Pancreas (tissue), 10 donors: ENCODE measurements at places on chromosomes 11 and 22. TPM values are rescaled to one million over a fixed set of nuclear protein-coding genes. Genes with fewer than 3 reads are reported as not detected.

The OR6A2 gene
- total RNA-seq: 0.14 TPM

The RAG2 gene
- not detected for total RNA-seq

The OR52J3 gene
- not detected for total RNA-seq

The SLC5A1 gene
- total RNA-seq: 2.3 TPM

The PARVA gene
- total RNA-seq: 43.3 TPM

DNA sequence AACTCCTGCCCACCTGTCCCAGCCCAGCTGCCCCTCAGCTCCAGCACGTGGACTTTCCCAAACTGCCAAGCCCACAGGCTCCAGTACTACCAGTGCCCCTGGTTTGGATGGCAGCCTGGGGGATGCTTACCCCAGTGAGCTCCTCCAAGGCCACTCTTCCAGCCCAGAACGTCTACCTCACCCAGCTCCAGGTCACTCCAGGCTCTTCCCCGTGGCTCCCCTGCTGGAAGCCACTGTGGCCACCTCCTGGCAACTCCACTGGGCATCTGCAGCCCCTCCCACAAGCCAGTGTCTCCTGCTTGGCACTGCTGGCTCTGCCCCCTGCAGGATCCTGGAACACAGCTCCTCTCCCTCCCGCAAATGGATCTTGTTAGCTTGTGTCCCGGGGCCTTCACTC lies 29.3 kb downstream of the LMO1 start:
- no peaks in the 10 kb centered on the region for H3K4me1 ChIP-seq
- no peak overlapping the region for H3K27ac ChIP-seq
- no peaks in the 10 kb centered on the region for H3K27me3 ChIP-seq
- H3K4me3 ChIP-seq: no peak overlapping the region

DNA sequence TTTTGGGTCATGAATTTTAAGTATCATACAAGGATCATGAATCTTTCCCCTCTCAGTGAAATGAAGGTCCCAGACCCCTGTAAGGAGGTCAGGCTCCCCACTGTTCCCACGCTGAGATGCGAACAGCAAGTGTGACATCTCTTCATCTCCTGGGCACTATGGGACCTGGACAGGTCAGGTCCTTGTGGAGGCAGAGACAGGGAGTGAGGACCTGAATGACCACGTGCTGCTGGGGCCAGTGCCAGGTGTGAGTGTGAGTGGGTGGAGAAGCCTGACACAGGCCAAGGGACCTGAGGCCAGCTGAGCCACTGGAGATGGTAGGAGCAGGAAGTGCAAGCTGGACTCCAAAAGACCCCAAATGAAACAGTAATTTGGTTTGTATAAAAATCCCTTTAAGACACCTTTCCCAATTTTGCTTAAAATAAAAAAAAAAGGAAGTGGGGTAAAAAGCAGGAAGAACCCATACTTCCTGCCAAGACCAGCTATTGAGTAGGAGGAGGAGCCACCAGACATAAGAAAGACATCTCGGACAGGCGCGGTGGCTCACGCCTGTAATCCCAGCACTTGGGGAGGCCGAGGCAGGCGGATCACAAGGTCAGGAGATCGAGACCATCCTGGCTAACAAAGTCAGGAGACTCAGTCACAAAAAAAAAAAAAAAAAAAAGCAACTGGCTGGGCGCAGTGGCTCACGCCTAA lies 35.4 kb upstream of the SERPIND1 start:
- H3K36me3 ChIP-seq: no peaks in the 10 kb centered on the region
- no peak for DNase-seq
- H3K4me3 ChIP-seq: no peak overlapping the region
- no peaks in the 10 kb centered on the region for H3K4me1 ChIP-seq
- no peak overlapping the region for H3K27ac ChIP-seq
- no peaks in the 10 kb centered on the region for H3K27me3 ChIP-seq

DNA sequence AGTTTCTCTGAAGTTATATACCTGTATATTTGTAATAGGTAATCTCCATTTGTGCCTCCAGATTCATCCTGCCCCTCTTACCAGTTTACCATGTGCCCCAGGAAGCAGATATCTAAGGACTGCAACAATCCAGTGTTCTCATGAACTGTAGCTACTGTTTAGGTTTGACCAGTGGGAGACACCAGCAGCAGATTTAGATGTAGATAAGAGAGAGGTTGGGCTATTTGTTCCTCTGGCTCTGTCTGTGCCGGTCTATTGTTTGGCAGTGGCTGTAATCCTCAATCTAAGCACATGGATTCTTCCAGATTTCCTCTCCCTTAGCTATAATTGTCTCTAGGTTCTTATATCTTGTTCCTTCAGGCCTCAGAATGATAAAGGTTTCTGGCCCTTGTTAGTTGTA lies 88.4 kb downstream of the ANO3 start:
- no peaks in the 10 kb centered on the region for H3K4me1 ChIP-seq
- no peaks in the 10 kb centered on the region for H3K27me3 ChIP-seq
- H3K4me3 ChIP-seq: no peak overlapping the region
- H3K27ac ChIP-seq: no peak overlapping the region
- no peaks in the 10 kb centered on the region for H3K36me3 ChIP-seq

DNA sequence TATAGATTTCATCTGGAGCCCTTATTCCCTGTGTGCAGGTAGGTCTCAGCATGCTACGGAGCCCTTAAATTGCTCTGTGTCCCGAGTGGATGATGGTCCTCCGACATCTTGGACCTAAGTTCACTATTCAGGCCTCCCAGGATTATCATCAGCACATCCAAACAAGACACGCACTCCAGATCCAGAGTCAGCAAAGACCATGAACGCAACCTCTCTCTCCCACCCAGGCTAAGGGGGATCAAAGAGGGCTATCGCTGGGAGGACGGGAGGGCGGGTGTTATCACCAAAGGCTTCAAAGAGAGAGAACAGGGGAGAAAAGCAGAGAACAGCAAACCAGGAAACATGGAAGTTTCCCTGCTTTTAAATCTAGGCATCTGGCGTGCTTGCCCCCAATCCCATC lies 659.4 kb downstream of the TBC1D22A start:
- no peak overlapping the region for H3K4me3 ChIP-seq
- no peaks in the 10 kb centered on the region for H3K36me3 ChIP-seq
- no peak overlapping the region for H3K27ac ChIP-seq
- H3K4me1 ChIP-seq: no peaks in the 10 kb centered on the region

DNA sequence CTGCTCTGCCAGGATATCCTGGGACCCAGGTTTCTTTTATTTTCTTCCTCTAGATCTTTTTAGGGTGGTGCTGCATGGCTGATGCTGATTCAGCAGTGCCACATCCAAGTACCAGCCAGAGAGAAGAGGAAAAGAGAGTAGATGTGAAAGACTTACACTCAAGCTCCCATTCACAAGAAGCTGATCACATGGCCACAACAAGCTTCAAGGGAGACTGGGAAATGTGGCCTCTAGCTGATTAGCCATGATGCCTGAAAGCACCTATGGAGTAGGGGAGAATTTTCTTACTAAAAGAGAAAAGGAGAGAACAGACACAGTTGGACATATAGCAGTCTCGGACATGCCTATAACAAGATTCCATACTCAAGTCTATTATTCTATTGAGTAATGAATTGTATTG lies 34.4 kb upstream of the FJX1 start:
- no peaks in the 10 kb centered on the region for H3K36me3 ChIP-seq
- no peaks in the 10 kb centered on the region for H3K27me3 ChIP-seq
- H3K4me1 ChIP-seq: no peaks in the 10 kb centered on the region
- H3K4me3 ChIP-seq: no peak overlapping the region
- no peak for DNase-seq
- H3K27ac ChIP-seq: no peak overlapping the region

GRCh38 chr22:37940698-37941376 lies 12.6 kb downstream of the C22orf23 start:
- H3K27ac ChIP-seq: no peak overlapping the region
- H3K4me1 ChIP-seq: no peaks in the 10 kb centered on the region
